ENCODE measurements at places on chromosomes 1 and 21. TPM values are rescaled to one million over a fixed set of nuclear protein-coding genes. Genes with fewer than 3 reads are reported as not detected.

Gene DTL
- total RNA-seq: 1.3 TPM

Gene PTGS2
- 17.0 TPM for total RNA-seq

Gene TNNI3K
- 4.2 TPM for total RNA-seq

Gene CFHR3
- total RNA-seq: 1.2 TPM

Gene MIXL1
- total RNA-seq: 0.51 TPM

Gene ARHGAP29
- total RNA-seq: 65.4 TPM

Gene SMCP
- not detected for total RNA-seq

Gene CDC42
- total RNA-seq: 211 TPM

Gene SHE
- total RNA-seq: 20.2 TPM

Gene ITLN1
- 1.8 TPM for total RNA-seq

Gene ATAD3C
- total RNA-seq: 0.42 TPM

GRCh38 chr21:27827972-27828371 lies 861.1 kb upstream of the ADAMTS5 start:
- no peak for DNase-seq
- no peaks in the 10 kb centered on the region for H3K4me1 ChIP-seq
- no peaks in the 10 kb centered on the region for H3K36me3 ChIP-seq
- no peak overlapping the region for H3K27ac ChIP-seq
- no peak overlapping the region for H3K4me3 ChIP-seq

- H3K4me1 ChIP-seq: no peaks in the 10 kb centered on the region
- H3K36me3 ChIP-seq: no peaks in the 10 kb centered on the region
- H3K27ac ChIP-seq: no peak overlapping the region
Measured at GRCh38 chr1:172823534-172823933, 164.6 kb downstream of the FASLG start.

DNA sequence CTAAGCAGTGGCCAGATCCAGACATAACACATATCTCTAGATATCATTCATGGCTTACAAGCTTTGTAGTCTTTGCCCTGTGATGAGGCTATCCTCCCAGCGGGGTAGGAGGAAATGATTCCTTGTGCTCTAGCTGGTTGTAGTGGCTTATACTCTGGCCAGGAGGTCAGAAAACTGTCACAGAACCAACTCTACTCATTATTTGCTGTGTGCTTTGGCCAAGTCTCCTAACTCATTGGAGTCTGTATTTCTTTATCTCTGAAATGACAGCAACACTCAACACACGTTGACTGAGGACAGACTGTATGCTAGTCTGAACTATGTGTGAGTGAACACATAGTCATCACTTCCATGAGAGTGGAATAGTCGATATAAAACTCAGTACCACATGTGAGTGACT lies 116.7 kb upstream of the F3 start:
- DNase-seq: no peak
- H3K36me3 ChIP-seq: no peaks in the 10 kb centered on the region
- H3K4me3 ChIP-seq: no peak overlapping the region
- H3K27ac ChIP-seq: no peak overlapping the region
- no peaks in the 10 kb centered on the region for H3K27me3 ChIP-seq

GRCh38 chr1:164937291-164937690 lies 378.3 kb downstream of the PBX1 start:
- H3K36me3 ChIP-seq: no peaks in the 10 kb centered on the region
- no peak for DNase-seq
- no peaks in the 10 kb centered on the region for H3K27me3 ChIP-seq
- no peaks in the 10 kb centered on the region for H3K4me1 ChIP-seq

GRCh38 chr1:239212811-239213220 lies 173.6 kb upstream of the CHRM3 start:
- H3K27me3 ChIP-seq: no peaks in the 10 kb centered on the region
- no peaks in the 10 kb centered on the region for H3K4me1 ChIP-seq
- DNase-seq: no peak
- no peaks in the 10 kb centered on the region for H3K36me3 ChIP-seq

DNA sequence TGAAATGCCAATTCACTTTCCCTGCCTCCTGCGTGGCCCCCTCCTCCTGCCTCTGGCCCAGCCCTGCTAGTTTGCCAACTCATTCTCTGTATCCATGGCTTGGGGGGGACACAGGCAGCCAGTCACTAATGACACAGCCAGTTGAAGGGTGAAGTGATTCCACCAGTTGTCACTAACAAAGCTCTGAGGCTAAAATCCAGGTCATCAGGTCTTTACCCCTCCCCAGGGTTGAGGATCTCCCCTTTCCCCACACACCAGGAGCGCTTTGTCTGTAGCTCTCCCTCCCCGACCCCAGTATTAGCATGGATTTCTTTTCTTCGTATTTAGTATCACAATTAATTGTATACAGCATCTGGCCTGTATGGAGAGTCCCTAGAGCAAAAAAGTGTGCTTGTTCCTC lies 394.1 kb downstream of the RRAGC start:
- peaks cover 4% of the 10 kb centered on the region for H3K27me3 ChIP-seq
- DNase-seq: no peak
- H3K27ac ChIP-seq: no peak overlapping the region
- no peaks in the 10 kb centered on the region for H3K4me1 ChIP-seq

GRCh38 chr1:180524915-180525714 lies 22.7 kb upstream of the ACBD6 start:
- H3K27ac ChIP-seq: no peak overlapping the region
- H3K27me3 ChIP-seq: no peaks in the 10 kb centered on the region
- H3K4me1 ChIP-seq: peaks cover 6% of the 10 kb centered on the region
- H3K4me3 ChIP-seq: no peak overlapping the region

GRCh38 chr21:46294647-46295176 lies 8.6 kb downstream of the YBEY start:
- H3K36me3 ChIP-seq: no peaks in the 10 kb centered on the region
- no peaks in the 10 kb centered on the region for H3K4me1 ChIP-seq
- no peak for DNase-seq
- H3K27me3 ChIP-seq: no peaks in the 10 kb centered on the region
- H3K27ac ChIP-seq: no peak overlapping the region

- H3K27ac ChIP-seq: no peak overlapping the region
- no peaks in the 10 kb centered on the region for H3K27me3 ChIP-seq
- H3K4me3 ChIP-seq: no peak overlapping the region
- no peaks in the 10 kb centered on the region for H3K4me1 ChIP-seq
- no peak for DNase-seq
Measured at GRCh38 chr1:233244183-233244582, 51.3 kb downstream of the PCNX2 start.

DNA sequence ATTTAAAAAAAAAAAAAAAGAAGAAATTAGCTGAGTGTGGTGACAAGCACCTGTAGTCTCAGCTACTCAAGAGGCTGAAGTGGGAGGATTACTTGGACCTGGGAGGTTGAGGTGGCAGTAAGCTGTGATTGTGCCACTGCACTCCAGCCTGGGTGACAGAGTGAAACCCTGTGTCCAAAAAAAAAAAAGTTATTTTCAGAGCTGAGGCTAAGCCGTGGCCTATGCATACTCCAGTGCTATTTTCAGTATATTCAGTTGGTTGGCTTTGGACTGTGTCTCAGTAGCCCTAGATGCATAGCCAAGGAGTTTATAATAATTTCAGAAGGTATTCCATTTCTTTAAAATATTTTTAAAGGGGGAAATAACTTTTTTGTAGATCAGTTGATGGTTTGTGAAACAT lies 140.5 kb upstream of the L1TD1 start:
- no peaks in the 10 kb centered on the region for H3K4me1 ChIP-seq
- peaks cover 3% of the 10 kb centered on the region for H3K36me3 ChIP-seq
- no peak overlapping the region for H3K27ac ChIP-seq
- no peaks in the 10 kb centered on the region for H3K27me3 ChIP-seq

- no peak for DNase-seq
- H3K27me3 ChIP-seq: no peaks in the 10 kb centered on the region
- H3K4me1 ChIP-seq: no peaks in the 10 kb centered on the region
- no peak overlapping the region for H3K27ac ChIP-seq
Measured at GRCh38 chr1:66415281-66415680, 118.7 kb upstream of the SGIP1 start.

- H3K4me1 ChIP-seq: no peaks in the 10 kb centered on the region
- H3K27ac ChIP-seq: no peak overlapping the region
- H3K36me3 ChIP-seq: no peaks in the 10 kb centered on the region
- no peak overlapping the region for H3K4me3 ChIP-seq
Measured at GRCh38 chr1:29017235-29017634, 102.9 kb downstream of the EPB41 start.

GRCh38 chr1:181517181-181517875 lies 34.0 kb downstream of the CACNA1E start:
- no peak overlapping the region for H3K27ac ChIP-seq
- no peak overlapping the region for H3K4me3 ChIP-seq
- no peaks in the 10 kb centered on the region for H3K36me3 ChIP-seq
- DNase-seq: no peak

- H3K27me3 ChIP-seq: no peaks in the 10 kb centered on the region
- DNase-seq: no peak
- H3K4me1 ChIP-seq: no peaks in the 10 kb centered on the region
- no peaks in the 10 kb centered on the region for H3K36me3 ChIP-seq
Measured at GRCh38 chr1:113874012-113874879, 2.7 kb upstream of the PTPN22 start.

GRCh38 chr1:115326419-115326818 lies 11.6 kb downstream of the NGF start:
- no peak for DNase-seq
- no peaks in the 10 kb centered on the region for H3K4me1 ChIP-seq
- no peak overlapping the region for H3K27ac ChIP-seq
- H3K4me3 ChIP-seq: no peak overlapping the region
- H3K36me3 ChIP-seq: no peaks in the 10 kb centered on the region

DNA sequence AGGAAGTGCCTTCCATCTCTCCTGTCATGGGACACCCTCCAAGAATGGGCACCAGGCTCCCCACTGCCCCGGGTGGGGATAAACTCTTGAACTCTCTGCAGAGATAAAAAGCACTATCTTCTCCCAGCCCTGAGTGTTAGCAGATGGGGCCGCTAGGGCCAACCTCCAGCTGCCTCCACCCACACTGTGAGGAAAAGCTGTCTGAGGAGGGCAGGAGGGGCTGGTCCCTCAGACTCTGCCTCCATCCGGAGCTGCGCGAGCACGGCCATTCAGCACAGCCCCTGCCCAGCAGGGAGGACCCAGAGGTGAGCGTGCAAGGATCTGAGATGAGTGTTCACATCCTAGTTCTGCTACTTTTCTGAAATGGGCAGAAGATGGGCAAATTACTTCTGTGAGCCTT lies 51.8 kb upstream of the TRABD2B start:
- H3K27me3 ChIP-seq: no peaks in the 10 kb centered on the region
- no peak for DNase-seq
- peaks cover 7% of the 10 kb centered on the region for H3K4me1 ChIP-seq
- no peaks in the 10 kb centered on the region for H3K36me3 ChIP-seq
- no peak overlapping the region for H3K27ac ChIP-seq
- H3K4me3 ChIP-seq: no peak overlapping the region

DNA sequence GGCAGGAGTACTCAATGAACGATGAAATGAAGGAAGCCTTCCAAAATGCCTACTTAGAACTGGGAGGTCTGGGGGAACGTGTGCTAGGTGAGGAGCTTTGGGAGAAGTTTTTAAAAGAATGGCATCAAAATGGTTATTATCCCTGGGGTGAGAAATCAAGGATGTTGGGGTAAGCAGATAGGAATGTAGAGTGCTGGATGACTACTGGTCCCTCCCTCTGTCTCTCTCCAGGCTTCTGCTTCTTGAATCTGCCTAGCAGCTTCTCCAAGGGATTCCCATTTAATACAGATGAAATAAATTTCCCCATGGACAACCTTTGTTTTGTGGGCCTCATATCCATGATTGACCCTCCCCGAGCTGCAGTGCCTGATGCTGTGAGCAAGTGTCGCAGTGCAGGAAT lies 19.0 kb upstream of the CASQ1 start:
- no peaks in the 10 kb centered on the region for H3K4me1 ChIP-seq
- no peak overlapping the region for H3K4me3 ChIP-seq
- no peaks in the 10 kb centered on the region for H3K36me3 ChIP-seq
- no peak overlapping the region for H3K27ac ChIP-seq

DNA sequence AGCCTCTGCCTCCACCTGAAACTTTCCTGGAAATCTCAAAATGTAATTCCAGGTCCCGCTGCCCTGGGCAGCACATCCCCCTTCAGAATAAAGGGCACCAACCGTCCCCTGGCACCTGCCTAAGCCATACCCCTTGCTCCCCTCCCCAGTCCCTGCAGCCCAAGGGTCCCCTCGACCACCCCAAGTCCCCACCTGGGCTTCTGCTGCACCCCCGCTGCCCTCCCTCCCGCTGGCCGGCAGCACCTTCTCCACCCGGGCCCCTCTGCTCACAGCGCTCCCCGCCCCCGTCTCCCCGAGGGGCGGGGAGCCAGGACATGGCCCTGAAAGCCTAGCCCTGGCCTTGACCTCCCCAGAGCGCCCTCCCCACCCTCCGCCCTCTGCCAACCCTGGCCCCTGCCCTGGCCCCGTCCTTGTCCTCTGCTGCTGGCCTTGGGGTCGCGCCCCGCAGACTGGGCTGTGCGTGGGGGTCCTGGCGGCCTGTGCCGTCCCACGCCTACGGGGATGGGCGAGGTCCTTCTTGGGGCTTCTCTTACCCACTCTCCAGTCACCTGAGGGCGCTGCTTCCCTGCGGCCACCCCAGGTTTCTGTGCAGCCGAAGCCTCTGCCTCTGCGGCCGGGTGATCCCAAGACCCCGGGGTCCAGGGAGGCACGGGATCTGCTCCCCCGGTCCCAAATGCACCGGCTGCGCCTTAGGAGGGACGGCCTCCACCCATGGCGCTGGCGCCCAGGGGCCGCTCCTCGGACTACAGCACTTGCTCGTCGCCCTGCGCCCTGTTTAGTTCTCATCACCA lies 41.7 kb downstream of the WDR4 start:
- H3K4me1 ChIP-seq: no peaks in the 10 kb centered on the region
- H3K36me3 ChIP-seq: no peaks in the 10 kb centered on the region
- no peak overlapping the region for H3K4me3 ChIP-seq
- peak; percentile 74 for DNase-seq
- no peak overlapping the region for H3K27ac ChIP-seq
- H3K27me3 ChIP-seq: no peaks in the 10 kb centered on the region

GRCh38 chr1:153962088-153963029 lies 978 bp downstream of the SLC39A1 start:
- peaks cover 2% of the 10 kb centered on the region for H3K4me1 ChIP-seq
- DNase-seq: peak; percentile 77
- H3K4me3 ChIP-seq: peak overlapping the region; percentile 63
- no peaks in the 10 kb centered on the region for H3K27me3 ChIP-seq

GRCh38 chr21:39984286-39984991 lies 117.2 kb downstream of the PCP4 start:
- H3K4me3 ChIP-seq: no peak overlapping the region
- no peak overlapping the region for H3K27ac ChIP-seq
- H3K27me3 ChIP-seq: no peaks in the 10 kb centered on the region
- no peaks in the 10 kb centered on the region for H3K4me1 ChIP-seq
- no peaks in the 10 kb centered on the region for H3K36me3 ChIP-seq

GRCh38 chr1:18828224-18828623 lies 31.2 kb downstream of the TAS1R2 start:
- no peaks in the 10 kb centered on the region for H3K4me1 ChIP-seq
- DNase-seq: no peak
- no peak overlapping the region for H3K4me3 ChIP-seq

- H3K4me1 ChIP-seq: no peaks in the 10 kb centered on the region
- H3K36me3 ChIP-seq: no peaks in the 10 kb centered on the region
- no peak overlapping the region for H3K27ac ChIP-seq
- H3K27me3 ChIP-seq: no peaks in the 10 kb centered on the region
Measured at GRCh38 chr1:103256490-103256889, 148.2 kb upstream of the COL11A1 start.

DNA sequence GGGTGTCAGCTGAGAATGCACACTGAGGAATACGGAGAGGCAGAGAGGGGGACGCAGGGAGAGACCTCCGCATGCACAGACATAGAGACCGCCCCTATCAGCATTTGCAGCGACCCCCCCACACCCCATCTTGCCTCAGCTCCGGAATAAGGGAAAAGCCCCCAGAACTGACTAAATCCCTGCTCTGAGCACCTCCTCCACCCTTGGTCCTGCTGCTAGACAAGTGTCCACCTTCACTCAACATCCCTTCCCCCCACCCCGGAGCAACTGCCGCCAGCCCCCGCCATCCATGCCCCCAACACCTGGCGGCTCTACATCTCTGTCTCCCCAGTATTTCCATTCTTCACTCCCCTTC lies 769 bp downstream of the SV2A start:
- no peaks in the 10 kb centered on the region for H3K4me1 ChIP-seq
- no peaks in the 10 kb centered on the region for H3K27me3 ChIP-seq
- peaks cover 2% of the 10 kb centered on the region for H3K36me3 ChIP-seq
- peak overlapping the region; percentile 13 for H3K27ac ChIP-seq

Data from aorta (tissue), 5 donors.